ENCODE measurements at places on chromosomes 1 and 21.

GRCh38 chr1:198003468-198003867 lies 86.3 kb downstream of the LHX9 start:
- DNase-seq: no peak

DNA sequence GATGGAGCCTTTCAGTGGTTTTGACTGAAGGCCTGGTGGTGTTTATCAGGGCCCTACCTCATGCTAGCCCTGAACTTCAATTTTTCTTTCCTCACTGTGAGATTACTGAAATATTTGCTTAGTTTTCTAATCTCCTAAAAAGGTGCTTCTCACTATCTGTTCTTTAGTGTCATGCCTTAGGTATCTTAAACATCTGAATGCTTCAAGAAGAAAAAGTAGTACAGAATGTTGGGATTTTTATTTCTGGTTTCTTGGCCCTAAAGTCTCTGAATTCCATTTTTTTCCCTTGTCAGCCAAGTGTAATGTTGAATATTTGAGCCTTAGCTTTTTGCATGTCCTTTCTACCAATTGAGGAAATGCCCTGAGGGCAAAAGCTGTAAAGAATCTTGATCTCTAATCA lies 47.9 kb upstream of the PRKACB start:
- no peak for DNase-seq

DNA sequence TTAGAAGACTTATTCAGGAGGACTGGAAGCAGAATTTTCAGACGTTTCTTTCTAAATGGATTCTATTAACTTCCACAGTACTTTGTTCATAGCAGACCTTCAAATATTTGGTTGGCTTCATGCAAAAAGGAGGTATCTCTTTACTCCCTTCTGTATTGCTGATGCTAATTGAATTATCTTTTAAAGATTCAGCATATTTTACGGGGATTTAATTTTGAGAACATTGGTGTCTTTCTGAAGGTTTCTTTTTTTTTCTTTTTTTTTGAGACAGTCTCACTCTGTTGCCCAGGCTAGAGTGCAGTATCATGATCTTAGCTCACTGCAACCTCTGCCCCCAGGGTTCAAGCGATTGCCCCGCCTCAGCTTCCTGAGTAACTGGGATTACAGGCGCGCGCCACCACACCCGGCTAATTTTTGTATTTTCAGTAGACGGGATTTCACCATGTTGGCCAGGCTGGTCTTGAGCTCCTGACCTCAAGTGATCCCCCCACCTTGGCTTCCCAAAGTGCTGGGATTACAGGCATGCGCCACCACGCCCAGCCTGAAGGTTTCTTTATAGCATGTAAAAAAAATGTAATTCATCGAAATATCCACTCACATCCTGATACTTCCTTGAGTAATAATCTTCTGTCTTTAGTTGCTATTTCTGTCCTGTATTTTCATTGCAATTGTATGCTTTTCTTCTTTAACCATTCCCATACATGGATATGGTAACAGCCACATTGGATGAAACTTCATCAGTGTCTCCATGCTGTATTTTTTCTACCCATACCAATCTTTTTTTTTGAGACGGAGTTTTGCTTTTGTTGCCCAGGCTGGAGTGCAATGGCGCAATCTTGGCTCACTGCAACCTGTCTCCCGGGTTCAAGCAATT lies 14.5 kb downstream of the CNST start:
- no peak for DNase-seq

- no peak for DNase-seq
These were observed 11.7 kb downstream of the USP25 start for GRCh38 chr21:15741510-15741909.

DNA sequence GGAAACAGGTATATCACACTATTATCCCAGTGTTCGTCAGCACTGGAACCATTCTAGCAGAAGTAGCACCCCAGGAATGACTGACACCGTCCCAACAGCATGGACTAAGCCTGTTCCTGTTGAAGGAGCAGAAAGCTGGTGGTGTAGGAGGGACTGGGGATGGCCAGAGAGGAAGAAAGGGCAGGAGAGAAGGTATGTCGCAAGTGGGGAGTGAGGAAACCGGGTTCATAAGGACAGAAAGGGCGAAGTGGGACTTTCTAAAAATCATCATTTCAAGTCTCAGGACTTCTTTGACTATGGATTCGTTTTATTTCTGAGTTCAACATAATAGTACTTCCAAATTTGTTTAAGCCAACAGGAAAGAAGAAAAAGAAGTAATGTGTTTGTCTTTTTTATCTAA lies 19.7 kb upstream of the MX1 start:
- DNase-seq: no peak

- DNase-seq: peak; percentile 48
These were observed 102.1 kb downstream of the JAK1 start for GRCh38 chr1:64864018-64864940.

GRCh38 chr1:3518256-3518655 lies 63.8 kb downstream of the ARHGEF16 start:
- DNase-seq: no peak

- no peak for DNase-seq
These were observed 3.6 kb upstream of the H6PD start for GRCh38 chr1:9230869-9231533.

DNA sequence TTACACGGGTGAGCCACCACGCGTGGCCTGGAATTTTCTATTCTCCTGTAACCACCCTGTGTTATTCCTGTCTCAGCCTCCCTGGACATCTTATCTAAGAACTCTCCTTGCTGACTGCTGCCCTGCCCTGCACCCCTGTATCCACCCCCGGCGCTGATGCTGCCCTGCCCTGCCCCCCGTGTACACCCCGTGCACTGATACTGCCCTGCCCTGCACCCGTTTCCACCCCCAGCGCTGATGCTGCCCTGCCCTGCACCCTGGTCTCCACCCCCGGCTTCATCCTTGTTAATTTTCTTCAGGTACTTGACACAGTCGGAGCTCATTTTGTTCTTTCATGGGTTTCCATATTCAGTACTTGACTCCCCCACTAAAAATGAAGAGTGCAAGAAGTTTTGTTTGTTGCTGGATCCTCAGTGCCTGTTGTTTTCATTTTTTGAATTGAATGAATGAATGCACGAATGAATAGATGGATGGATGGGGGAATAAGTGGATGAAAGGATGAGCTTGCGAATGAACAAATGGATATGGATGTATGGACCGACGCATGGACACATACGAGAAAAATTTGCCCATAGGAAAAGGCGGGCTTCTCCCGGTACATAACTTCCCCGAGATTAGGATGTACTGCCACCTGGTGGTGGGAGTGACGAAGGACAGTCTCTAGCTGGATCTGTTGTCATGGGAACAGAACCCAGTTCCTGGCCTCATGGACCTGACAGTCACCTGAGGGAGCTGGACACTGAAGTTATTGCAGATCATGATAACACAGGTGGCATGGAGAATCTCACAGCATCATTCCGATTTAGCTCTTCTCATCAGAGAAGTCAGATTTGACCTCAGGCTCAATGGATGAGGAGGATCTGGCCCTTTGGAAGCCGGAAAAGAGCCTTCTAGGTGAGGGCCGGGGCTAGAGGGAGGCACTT lies 14.9 kb downstream of the AADACL4 start:
- peak; percentile 77 for DNase-seq

DNA sequence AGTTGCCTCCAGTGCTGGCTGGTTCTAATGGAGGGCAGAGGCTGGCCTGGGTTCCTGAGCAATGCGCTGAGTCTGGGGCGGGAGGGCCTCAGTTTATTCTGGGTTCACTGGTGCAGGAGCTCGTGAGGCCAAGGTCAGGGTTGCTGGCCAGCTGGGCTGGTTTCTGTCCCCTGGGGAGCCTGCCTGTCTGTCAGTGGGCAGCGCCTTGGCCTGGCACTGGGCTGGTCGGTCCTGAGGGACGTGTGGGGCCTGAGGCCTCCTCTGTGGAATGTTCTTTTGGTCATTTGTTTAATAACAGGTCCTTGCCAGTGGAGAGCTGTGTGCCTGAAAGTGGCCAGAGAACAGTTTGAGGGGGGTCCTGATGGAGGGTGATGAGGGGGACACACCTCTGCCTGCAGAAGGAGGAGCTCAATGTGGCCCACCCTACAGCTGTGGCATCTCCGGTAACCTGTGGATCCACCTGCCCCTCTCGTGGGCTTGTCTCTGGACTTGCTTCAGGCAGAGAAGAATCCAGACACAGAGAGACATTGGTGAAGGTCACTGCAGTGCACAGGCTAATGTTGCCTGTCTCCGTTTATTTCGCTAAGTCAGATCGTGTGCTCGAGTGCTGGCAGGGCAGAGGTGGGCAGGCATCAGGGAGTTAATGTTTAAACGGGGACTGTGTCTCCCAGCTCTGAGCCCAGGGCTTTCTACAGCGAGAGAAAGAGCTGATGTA lies 34.6 kb downstream of the COQ8A start:
- DNase-seq: no peak

GRCh38 chr1:41371630-41372599 lies 10.7 kb downstream of the FOXO6 start:
- no peak for DNase-seq

GRCh38 chr1:30632481-30632880 lies 90.9 kb downstream of the MATN1 start:
- no peak for DNase-seq

DNA sequence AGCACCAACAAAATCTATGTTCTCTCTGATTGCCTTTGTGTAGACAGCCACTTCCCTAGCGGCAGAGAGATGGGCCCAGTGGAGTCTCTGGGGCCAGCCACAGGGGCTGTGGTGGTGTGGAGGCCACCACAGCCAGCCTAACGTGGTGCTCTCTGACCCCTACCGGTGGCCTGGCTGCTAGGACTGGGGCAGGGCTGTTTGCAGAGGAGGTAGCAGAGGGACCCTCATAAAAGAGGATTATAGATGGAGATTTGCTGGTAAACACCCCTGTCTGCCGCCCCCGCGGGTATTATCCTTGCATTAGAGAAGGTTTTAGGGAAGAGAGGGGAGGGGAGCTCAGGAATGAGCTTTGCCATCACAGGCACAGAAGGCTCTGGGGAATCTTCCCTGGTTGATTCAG lies 310.3 kb upstream of the VAMP3 start:
- no peak for DNase-seq

- DNase-seq: no peak
These were observed 39.4 kb upstream of the PPIH start for GRCh38 chr1:42618866-42619265.

GRCh38 chr1:20484519-20485462 lies 1.2 kb downstream of the CAMK2N1 start:
- no peak for DNase-seq

DNA sequence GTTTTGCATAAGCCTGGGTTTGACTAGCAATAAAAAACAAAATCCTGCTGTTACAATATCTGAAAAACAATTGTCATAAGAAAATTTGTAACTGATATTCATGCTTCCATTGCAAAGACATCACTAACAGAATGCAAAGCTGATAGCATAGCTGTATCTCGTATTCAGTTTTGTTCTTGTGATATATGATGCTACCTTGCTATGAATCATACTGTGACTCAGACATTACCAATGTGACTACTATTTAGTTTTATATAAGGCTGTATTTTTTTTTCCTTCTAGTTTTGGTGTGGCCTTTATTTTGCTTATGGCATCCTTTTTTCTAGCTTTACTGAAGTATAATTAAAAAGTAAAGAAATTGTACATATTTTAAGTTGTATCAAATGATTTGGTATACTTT lies 1381.8 kb downstream of the MRPL39 start:
- no peak for DNase-seq

GRCh38 chr1:3652548-3653285 lies 401 bp downstream of the TP73 start:
- no peak for DNase-seq

DNA sequence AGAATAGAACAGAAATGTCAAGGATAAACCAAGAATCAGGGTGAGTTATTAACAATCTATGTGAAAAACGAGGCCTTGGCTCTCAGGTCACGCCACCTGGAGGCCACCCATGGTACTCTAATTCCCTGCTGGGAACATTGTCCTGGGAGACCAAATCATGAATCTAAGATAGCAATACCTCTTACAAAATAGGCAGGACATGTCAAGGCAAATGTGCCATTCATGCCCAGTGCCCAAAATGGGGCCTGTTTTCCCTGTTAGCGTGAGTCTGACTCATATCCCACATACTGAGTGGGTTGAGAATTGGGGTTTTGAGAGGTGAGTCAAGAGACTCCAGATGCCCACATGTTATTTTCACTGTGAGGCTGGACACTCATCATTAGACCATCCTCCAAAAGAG lies 380.8 kb downstream of the HHIPL2 start:
- peak; percentile 44 for DNase-seq

DNA sequence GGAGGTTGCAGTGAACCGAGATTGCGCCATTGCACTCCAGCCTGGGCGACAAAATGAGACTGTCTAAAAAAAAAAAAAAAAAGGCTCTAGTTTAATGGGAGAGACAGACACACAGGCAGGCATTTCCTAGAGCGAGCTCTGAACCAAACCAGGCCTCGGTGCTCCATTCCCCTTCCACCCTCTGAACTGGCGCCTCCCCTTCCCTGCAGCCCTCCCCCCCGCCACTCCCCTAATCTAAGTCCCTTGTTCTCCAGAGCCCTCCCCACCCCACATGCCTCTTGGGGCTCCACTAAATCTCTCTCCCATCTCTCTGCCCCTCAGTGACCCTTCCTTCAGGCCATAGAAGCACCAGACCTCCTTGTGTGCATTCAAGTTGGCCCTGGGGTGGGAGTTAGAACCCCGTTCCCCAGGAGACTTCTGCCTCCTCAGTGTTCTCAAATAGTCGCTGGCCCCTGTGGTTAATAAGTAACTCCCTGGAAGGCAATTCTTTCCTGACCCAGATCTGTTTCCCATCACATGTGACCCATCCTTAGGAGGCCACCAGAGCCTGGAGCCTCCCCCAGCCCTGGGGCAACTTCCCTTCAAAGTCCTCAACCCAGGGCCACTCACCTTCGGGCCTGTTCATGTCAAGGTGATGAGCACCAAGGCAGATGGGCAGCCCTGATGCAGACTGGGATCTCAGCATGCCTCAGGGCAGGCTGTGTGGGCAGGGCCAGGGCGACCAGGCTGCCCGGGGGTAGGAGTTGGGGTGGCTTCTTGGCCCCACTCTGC lies 42.6 kb upstream of the EPB41 start:
- DNase-seq: no peak

DNA sequence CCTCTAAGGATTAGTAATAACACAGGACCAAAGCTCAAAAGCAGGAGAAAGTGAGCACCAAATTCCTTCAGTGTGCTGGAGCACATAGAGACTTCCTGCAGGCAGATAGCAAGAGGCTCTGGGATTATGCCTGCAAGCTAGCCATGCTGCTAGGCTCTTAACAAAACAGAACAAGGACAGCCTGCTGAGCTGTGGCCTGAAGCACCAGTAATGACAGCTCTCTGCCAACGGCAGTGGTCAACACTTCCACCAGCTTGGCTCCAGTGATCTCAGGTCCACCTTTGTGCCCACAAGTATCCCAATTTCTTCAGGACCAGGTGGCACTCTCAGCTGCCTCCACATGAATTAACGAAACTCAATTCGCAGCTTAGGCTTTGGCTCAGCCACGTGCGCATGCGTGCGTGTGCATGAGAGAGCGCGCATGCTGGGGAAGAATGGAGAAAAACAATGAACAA lies 64.2 kb downstream of the SLC45A1 start:
- no peak for DNase-seq

GRCh38 chr1:114755006-114755931 lies 2.5 kb downstream of the CSDE1 start:
- no peak for DNase-seq

DNA sequence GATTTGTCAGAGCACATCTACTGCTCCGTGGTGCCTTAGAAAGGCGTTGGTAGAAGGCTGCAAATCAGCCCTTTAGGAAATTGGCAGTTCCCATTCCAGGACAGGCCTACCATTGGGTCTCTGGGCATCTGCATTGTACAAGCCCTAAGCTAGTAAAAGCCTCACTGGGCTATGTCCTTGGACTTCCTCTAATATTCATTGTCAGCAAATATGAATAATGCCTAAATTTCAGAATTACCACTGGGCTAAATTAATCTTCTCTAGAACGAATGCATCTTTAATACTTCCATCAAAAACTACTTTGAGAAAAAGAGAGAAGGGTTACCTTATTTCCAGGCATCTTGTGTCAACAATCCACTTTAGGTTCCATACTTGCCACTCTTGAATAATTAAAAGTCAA lies 41.5 kb upstream of the ATP1A1 start:
- DNase-seq: no peak
